ENCODE measurements at places on chromosomes 13 and 19.

- DNase-seq: no peak
These were observed 989 bp downstream of the NFILZ start for GRCh38 chr19:8631425-8631819.

DNA sequence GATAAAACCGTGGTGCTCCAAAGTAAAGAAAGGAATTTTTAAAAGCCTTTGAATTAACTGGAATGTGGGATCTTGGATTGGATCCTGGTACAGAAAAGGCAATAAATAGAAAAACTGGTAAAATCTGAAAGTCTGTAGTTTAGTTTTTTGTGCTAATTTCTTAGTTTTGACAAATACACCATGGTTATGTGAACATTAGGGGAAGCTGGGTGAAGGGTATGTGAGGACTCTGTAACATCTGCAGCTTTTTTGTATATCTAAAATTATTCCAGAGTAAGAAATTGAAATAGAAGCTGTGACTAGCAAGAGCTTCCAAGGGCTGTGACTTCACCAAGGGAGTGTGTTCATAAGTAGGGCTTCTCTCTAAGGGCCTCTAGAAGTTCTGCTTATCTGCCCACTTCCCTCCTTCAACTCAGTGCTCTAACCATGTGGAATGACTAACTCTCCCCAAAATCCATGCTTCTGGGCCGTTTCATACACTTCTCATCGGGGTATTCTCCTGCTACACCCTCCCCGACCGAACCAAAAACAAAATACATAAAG, 26.5 kb downstream of the ARHGAP35 start:
- DNase-seq: no peak

DNA sequence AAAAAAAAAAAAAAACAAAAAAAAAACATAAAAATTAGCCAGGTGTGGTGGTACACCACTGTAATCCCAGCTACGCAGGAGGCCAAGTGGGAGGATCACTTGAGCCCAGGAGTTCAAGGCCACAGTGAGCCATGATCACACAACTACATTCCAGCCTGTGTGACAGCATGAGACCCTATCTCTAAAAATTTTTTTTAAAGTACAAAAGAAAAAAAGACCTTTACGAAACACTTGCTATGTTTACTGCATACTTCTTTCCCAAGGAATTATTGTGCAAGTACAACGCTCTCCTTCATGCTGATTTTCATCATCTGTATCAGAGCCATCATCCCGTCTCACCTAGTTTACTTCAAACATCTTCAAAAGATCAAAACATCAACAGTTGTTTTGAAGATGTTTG, 28.6 kb upstream of the ZNF780A start:
- no peak for DNase-seq

- DNase-seq: no peak
These were observed 4.0 kb downstream of the TCF3 start for GRCh38 chr19:1648459-1648849.

DNA sequence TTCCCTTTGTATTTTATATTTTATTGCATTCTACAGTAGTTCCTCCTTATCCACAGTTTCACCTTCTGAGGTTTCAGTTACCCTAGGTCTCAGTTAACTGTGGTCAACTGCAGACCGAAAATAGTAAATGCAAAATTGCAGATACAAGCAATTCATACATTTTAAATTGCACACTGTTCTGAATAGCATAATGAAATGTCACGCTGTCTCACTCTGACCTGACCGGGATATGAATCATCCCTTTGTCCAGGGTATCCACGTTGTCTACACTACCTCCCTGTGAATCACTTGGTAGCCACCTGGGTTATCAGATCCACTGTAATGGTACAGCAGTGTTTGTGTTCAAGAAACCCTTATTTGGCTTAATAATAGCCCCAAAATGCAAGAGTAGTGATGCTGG, 325.0 kb downstream of the DNAJC15 start:
- no peak for DNase-seq

GRCh38 chr19:49761625-49762311, 1.3 kb downstream of the TSKS start:
- DNase-seq: no peak

GRCh38 chr19:3538965-3539755, at the start of gene TEKTIP1:
TEKTIP1 (plus strand) TSS chr19:3539174; CDS start chr19:3539178, 4 bp downstream.
- no peak for DNase-seq

DNA sequence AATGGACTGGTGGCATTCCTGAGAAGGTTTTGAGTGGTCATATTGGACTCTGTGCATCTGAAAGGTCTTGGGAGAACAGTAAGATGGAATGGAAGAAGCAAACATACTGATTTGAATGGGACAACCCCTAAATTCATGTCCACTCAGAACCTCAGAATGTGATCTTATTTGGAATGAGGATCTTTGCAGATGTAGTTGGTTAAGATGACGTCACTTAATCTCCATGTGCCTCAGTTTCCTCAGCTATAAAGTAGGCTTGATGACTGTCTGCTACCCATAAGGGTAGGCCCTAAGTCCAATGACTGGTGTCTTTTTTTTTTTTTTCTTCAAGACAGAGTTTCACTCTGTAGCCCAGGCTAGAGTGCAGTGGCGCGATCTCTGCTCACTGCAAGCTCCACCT, 71.1 kb upstream of the SOX21 start:
- no peak for DNase-seq

GRCh38 chr13:35787937-35788336, 311.4 kb upstream of the MAB21L1 start:
- DNase-seq: no peak

DNA sequence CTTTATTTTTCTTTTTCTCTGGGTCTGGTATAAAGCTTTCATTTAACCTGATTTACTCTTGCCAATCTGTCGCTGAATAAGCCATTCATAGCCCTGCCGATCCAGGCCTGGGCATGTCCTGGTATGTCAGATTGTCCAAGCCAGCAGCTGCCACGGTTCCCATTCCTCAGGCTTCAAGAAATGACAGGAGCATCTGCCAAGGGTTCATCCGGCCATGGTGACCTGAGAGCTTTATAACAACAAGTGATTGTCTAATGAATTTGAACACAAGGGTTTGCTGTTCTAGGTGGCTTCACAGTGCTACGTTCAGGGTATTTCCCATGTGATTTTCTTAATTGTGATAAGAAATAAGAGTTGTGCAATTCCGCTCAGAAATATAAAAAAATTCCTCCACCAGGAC, 20.0 kb downstream of the PNMA8A start:
- no peak for DNase-seq

GRCh38 chr13:100714478-100714877, 39.9 kb upstream of the TMTC4 start:
- DNase-seq: no peak

DNA sequence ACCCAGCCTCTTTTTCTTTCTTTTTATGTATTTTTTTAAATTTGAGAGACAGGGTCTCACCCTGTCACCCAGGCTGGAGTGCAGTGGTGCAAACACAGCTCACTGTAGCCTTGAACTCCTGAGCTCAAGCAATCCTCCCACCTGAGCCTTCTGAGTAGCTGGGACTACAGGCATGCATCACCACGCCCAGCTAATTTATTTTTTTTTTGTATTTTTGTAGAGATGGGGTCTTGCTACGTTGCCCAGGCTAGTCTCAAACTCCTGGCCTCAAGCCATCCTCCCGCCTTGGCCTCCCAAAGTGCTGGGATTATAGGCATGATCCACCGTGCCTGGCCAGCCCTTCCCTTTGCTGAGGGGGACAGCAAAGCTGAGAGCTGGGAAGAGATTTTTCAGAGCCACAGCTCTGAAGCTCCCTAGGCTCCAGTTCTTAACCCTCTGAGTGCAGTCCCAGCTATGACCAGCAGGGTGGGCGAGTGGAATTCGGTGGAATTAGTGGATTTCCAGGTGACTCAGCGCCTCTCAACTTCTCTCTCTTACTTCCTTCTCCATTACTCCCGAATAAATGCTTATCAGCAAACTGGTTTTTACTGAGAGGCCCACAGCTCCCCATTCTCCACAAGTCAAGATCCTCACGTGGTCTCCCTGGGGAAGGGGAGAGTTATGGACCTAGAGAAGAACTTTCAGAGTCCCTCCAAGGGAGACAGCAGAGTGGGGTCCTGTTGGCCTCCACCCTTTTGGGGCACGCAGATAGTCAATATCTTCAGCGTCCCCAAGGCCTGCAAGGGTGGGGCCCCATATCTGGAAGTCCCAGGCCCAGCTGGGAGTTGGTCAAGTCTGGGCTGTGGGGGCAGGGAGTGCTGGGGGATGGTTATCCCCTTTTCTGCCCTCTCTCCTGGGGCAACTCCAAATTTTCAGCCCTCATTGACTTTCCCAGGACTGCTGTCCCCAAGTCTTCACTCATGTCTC, 1.2 kb downstream of the BLVRB start:
- DNase-seq: peak; percentile 79

GRCh38 chr13:30352121-30352520, 44.8 kb upstream of the KATNAL1 start:
- no peak for DNase-seq

DNA sequence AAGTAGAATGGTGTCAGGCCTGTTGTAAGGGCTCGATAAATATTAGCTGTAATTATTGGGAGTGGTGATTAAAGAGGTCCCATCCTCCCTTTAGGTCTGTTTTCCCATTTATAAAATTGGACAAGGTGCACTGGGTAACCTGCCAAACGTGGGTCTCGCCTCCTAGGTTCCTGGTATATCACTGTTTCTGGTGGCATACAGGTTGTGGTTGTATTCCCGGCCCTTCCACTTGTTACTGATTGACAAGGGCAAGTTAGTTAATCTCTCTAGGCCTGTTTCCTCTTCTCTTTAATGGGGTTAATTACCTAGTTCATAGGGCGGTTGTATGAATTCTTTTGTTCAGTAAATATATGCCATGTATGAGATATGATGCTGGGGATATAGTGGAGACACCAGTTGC, 1.5 kb downstream of the PPP2R1A start:
- DNase-seq: no peak

DNA sequence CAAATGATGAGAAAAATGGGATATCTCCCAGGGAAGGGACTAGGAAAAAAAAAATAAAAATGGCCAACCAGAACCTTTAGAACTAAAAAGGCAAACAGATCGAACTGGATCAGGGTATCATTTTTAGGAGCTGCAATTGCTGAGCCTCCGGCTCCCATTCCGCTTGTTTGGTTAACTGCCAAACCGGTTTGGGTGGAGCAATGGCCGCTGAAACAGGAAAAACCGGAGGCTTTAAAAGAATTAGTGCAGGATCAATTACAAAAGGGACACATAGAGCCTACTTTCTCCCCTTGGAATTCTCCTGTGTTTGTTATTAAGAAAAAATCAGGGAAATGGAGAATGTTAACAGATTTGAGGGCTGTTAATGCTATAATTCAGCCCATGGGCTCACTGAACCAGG, 12.7 kb upstream of the ZNF443 start:
- DNase-seq: no peak

- DNase-seq: no peak
These were observed 38.1 kb downstream of the DOCK9 start for GRCh38 chr13:98939660-98940191.

- DNase-seq: no peak
These were observed 250.9 kb downstream of the LIG4 start for GRCh38 chr13:107964395-107964794.

DNA sequence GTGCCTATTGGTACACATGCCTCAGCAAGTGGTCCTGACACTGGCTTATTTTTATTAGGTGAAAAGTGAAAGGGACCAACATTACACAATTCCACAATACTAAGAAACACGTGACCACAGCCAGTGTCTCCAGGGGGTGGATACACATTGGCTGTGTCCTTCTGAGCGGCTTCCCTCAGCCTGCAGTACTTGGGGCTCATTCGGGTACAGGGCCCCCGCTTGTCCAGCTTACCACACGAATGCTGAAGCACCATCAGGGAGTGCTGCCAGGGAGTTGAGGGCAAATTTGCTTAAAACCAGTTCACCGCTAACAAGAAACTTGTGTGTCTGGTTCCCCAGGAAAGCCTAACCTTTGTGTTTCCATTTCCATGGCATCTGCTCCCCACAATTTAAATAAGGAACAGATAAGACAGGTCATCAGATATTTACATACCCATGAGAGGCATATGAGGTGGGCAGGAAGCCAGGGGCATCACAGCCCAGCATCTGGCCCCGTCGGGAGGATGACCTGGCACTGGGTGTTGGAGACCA, 23.3 kb downstream of the PBX4 start:
- no peak for DNase-seq

DNA sequence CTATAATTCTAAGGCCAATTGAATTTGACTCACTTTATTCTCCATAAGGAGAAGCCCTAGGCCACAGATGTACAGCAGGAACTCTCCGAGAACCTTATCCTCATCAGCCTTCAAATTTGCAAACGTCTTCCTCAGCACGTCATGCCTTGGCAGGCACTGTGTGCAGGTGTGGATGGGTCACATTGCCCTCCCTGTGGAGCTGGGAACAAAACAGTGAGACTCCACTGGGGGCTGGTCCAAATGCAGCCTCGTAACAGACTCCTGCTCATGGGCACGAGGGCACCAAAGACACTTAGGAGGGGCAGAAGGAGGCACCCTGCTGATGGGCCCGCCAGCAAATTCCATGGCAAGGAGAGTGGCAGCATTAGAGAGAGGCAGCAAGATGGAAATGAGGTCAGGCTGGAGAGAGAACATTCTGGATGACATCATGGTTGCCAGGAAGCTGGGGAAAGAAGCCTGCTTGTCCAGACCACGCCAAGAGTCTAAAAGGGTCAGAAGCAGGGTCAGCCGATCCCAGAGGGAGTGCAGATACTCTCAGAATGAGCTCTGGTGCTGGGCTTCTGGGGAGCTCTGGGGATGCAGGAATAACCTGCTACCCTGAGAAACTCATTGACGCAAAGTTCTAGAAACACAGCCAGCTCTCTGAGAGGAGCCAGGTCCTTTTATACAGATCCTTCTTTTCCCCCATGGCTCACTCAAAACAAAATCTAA, 242.2 kb downstream of the B3GLCT start:
- no peak for DNase-seq

DNA sequence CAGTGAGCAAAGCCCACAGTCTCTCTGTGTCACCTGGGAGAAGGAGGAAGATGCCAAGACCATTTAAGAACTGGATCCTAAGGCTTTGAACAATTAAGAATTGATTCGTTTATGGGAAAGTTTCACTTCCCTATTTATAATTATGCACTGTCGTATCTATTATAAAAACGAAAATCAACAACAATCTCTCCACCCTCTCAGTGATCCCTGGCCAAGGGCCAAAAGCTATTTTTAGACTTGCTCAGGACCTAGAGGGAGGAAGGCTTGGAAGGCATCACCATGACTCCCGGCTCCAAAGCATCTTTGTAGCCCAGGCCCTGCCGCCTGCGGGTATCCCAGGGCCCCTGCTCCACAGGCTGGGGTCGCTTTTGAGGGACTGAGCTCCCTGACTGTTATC, 1.3 kb downstream of the RHPN2 start:
- no peak for DNase-seq
